Activated CD8-positive, alpha-beta memory T cell treated with anti-CD3 and anti-CD28 coated beads for 48 hours (primary cell): ENCODE measurements at places on chromosomes 7 and 10.

DNA sequence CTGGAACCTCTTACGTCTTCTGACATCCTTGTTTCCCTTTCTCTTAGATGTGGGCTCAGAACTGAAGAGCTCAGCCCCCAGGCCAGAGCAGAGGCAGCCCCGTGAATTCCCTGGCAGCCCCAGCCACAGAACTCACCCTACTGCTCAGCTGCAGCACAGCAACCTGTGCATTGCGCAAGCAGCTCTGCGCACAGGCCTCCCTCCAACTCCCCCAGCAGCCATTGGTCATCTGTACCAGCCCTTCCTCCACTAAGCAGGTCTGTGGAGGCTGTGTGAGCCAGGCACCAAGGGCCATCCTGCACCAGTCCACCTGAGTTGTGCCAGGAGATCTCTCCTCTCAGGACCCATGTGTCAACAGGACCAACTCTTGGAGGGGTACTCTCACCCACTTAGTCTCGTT lies 54.5 kb downstream of the ZNF33B start:
- no peak for DNase-seq

GRCh38 chr7:64947252-64948000 lies 43.4 kb downstream of the ZNF117 start:
- DNase-seq = no peak

- no peak for DNase-seq
These were observed 1.3 kb upstream of the MUC12 start for GRCh38 chr7:100968031-100968430.

DNA sequence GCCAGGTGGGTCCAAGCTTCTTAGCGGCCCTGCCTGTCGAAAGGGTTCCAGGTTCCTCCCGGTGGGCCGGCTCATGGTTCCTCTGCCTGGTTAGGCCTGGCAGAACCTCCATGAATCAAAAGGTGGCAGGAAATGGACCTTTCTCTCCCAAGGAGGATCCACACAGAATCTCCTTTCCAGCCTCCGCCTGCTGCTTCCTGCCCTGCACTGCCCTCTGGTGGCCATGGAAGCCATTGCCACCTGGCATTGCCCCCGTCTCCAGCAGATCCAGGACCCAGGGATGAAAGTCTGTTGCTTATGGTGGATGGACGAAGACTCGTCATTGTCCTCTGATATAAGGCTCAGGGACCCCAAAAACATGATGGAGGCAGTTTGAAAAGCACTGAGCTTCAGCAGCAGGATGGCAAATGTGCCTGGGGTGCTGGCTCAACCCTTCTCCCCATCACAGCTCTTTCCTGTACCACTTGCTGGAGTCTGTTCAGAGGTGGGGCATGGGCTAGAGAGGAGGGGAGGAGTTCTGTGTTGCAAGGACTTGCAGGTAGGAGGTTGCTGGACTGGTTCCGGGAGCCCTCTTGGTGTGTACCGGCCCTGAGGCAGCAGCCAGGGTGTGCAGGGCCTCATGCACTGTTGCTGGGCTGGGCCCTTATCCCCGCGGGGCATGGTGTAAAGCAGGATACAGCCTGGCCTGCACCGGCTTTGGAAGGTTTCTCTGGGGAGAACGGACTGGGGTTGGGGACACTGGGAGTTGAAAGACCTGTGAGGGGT lies 11.3 kb upstream of the INMT start:
- DNase-seq = peak; percentile 63

DNA sequence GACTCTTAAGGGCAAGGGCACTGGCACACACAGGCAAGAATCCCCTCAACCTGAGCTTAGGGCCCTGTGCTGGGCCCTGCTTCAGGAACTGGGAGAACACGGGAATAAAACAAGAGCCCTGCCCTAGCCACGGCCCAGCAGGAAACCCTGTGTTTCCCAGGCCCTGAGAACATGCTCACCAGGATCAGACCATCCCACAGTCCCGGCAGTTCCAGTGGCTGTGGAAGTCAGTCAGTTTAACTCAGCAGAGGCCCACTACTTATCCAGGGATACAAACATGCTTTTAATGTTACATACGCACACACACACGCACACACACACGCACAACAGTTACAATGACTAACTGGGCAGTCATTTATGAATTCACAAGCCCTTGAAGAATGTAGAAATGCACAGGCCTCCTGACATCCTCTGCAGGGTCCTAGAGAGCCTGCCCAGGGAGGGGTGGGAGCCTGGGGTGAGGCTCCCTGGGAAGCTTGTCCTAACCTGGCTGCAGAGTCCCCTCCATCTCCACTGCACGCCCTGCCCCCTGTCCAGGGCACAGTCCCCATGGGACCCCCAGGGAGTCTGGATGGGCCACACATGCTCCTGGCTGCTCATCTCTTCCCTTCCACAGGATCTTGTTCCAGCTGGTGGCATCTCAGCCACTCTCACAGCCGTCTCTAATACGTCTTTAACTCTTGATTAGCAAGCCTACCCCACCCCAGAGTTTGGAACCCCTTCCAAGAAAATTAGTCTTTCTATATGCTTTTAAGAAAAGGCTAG lies 97.6 kb downstream of the TCERG1L start:
- DNase-seq = no peak

DNA sequence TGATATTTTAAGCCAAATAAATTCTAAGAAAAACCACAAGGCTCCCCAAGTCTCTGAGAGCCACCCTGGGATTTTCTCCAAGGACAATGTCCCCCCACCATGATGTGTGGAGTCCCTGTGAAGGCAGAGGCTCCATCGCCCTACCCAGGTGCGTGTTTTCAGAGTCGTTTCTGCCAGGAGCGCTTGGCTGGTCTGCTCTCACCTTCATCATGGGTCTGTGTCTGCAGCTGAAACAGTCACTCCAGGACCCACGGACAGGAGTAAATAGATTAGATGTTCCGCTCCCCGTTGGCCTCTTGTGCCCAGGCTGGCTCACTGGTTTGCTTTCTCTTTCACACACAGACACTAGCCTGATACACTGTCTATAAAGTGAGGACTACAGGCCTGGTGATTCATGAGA lies 217.5 kb downstream of the SFMBT2 start:
- peak; percentile 23 for DNase-seq

DNA sequence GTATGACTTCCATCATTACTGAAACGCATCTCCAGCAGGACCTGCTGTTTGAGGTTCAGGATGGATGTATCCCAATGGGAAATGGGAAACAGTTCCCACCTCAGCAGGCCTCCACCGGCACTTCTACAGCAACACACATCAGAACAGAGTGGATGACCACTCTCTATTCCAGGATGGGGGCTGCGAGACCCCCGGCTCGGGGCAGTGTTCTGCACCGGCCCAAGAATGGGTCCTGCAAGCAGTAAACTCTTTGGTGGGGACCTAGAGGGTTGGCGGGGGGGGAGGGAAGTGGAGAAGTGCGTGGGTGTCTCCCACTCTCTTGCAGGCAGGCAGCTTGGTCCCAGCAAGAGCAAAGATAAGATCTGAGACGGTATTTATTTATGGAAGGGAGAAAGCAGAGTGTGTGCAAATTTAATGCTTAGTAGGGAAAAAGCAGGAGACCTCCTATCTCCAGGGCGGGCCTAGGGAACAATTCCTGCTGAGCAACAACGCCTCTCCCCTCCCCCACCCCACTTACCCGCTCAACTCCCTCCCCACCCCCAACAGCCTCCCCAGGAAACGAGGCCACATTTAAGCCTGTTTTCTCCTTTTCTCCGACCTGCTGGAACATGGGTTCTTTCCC lies 4.0 kb downstream of the SFMBT2 start:
- no peak for DNase-seq

DNA sequence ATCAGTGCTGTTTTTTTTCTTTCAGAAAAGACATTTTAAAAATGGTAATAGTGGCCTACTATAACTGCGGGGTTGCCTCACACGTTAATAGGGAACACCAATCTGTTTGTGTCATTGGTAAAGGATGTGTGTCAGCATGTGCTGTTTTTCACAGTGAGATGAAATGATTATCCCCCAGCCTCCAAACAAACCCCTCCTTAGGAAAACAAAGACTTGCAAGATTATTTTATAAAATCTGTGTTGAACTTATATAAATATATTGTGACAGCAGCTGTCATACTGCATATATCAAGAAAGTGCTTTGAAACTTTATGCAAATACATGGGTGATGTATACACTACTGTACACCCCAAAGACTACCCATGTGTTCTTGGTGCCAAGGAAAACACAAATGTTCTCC lies 125.8 kb downstream of the BMPER start:
- no peak for DNase-seq

DNA sequence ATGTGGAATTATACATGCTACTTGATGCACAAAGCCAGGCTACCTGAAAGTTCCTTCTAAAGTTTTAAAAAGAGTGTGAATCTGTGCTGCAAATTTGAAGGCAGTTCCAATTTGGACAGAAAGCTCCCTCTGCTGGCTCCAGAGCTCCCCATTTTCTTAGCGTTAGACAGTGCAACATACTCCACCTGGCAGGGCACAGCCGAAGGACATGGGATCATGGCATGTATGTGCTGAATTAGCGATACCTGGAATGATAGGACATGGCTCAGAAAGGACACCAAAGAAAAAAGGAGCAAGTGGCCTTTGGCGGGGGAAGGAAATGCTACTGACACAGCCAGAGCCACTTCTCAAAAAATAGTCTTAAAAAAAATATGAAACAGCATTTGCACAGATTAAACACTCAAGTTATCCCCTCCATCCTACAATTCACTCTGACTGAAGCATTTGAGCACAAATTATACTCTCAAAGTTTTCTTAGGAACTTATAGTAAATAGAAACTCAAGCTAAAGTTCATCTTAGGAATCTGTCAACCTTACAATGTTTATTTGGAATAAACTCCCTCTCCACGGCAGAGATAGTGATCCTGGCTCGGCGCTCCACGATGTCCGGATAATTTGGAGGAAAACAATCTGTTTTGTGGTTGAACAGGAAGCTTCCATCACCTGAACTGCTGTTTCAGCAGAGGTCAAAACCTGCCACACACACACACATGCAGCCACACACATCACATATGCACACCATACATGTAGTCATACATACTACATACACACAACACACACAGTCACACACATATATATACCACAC lies 80.0 kb downstream of the C7orf25 start:
- no peak for DNase-seq

- DNase-seq = no peak
These were observed 49.1 kb upstream of the ELN start for GRCh38 chr7:73978661-73979563.

- DNase-seq = no peak
These were observed 358.6 kb downstream of the PAXIP1 start for GRCh38 chr7:154644366-154644765.

DNA sequence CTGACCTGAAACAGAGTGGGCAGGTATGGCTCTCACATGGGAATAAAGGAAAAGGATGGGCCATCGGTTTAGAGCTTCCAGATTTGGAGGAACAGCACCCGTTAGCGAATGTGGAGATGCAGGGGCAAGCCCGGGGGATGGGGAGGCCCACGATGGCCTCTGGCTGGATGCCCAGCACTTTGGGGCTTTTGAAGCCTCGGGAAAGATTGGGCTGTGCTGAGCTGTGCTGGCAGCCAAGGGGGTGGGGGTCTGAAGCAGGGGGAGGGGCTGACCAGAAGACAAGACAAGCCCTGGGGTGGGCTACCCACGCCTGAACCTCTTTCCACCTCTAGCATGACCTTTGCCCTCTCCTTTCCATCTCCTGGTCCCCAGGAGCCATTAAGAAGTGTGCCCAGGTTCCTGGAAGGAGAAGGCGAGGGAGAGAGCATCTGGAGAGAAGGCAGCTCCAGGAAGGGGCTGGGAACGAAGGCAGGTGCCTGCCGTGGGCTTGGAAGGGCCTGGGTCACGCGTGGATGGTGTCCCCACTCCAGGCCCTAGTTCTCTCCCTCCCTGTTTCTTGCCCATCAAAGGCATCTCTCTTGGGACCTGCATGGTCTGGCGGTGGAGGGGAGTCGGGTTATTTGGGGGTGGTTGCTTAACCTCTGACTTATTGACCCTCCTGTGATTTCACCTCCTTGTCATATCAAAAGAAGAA lies 39.7 kb downstream of the JAKMIP3 start:
- DNase-seq = no peak

- no peak for DNase-seq
These were observed 89.5 kb upstream of the FAM3C start for GRCh38 chr7:121485467-121486243.

DNA sequence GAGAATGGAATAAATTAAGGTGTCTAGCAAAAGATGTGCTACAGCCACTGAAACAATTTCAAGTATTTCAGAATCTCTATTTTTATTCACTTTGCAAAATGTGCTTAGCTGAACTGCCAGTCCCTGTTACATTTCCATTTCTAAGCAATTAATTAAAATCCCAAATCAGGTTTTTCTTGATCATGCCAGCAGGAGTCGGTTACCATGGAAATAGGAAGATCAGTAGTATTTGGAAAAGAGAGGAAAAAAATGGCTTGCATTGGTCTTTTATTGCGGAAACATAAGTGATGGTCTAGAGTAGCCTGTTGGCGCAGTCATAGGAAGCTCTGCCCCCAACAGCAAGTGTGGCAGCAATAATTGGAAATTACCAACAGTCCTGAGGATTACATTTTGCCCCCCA lies 867.1 kb downstream of the GATA3 start:
- DNase-seq = no peak

DNA sequence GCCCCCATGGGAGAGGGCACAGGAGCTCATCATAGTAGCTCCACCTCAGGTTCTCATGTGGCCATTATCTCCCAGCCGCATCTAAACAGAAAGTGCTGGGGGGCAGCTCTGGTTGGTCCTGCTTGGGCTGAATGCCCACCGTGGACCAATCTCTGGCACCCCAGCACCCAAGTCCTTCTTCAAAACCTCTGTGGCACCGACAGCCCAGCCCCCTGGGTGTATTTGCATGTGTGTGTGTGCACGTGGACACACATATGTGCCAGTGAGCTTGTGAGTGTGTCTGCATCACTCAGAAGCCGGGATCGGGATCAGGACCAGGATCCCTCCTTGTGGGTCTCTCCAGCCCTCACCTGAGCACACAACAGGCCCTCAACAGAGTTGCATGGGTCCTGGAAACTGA lies 68.2 kb downstream of the ALOX5 start:
- no peak for DNase-seq

GRCh38 chr7:70486977-70487376 lies 645.0 kb upstream of the GALNT17 start:
- no peak for DNase-seq

GRCh38 chr10:43260117-43260761 lies 6.6 kb downstream of the RASGEF1A start:
- no peak for DNase-seq

- DNase-seq = no peak
These were observed 130.7 kb upstream of the NAMPT start for GRCh38 chr7:106415433-106415832.

DNA sequence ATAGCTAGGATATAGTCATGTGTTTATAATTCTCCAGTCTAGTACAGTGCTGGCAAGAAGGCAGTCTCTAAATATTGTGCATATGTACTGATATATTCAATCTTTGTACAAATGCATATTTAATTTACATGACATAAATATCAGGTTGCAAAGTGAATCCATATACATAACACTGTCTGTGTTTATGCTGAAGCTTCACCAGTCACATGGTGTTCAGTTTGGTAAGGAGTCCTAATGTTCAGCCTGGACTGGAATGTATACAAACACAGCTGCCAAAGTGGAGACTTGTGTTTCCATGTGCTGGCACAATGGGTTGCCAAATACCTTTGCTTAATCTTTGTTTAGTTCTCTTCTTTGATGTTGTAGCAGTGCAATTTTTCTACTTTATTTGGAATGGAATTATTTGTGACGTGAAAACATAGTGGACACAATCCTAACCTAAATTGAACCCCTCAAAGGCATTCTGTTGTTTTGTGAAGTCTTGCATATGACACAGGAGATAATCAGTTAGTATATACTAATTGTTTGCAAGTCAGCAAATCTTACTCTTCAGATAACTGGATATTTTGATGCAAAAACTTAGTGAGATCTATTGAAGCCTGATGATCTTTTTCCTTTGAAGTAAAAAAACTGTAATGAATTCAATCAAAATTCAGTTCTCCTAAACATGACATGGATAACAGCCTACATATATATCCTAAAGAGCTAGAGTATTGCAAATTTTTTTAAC lies 17.3 kb upstream of the ARL4A start:
- no peak for DNase-seq

- DNase-seq = no peak
These were observed 82.6 kb upstream of the PRKG1 start for GRCh38 chr10:50991456-50992355.
